ENCODE measurements at places on chromosomes 6 and 20.

- DNase-seq = no peak
Measured at GRCh38 chr6:127851197-127851596, 49.7 kb downstream of the THEMIS start.

DNA sequence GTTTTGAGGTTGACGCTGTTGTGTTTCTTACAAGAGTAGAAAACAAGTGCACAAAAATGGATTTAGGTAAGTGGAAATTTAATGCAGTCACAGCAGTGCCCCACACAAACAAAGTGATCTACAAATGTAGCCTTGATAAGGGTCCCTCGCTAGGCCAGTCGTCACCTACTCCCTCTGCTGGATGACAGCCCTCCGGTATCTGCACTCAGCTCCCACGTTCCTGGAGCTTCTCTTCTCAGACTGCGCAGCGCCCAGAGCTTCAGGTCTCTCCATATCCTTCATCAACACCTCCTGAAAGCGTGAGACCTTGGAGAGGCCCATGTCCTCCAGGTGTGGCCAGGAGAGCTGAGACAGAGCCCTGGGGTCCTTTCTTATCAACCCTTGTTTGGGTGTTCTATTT is 58.3 kb upstream of the MAP3K4 start:
- no peak for DNase-seq

- DNase-seq = no peak
Measured at GRCh38 chr20:62776692-62777527, 19.4 kb upstream of the MRGBP start.

DNA sequence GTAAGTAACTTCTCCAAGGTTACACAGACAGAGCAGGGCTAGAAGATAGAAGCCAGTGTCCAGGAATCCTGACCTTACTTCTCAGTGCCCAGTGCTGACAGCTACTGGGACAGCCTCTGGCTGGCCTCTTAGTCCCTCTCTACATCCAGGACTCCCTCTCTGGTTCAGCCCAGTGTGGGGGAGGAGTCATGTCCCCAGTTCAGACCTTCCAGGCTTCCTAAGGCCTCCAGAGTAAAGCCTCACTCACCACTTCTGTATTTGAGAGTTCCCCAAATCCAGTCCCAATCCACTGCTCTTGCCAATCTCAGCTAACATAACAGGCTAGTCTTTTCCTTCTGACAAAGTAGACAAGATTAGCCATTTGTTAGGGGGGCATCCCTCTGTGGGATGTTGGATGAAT is 36.9 kb upstream of the EPB41L1 start:
- DNase-seq = no peak

GRCh38 chr6:52909531-52909930 is at the start of gene GSTA3:
Gene GSTA3, minus strand, starts transcription at chr6:52909698. Its CDS starts 3,864 bp downstream, at chr6:52905834.
- DNase-seq = no peak

GRCh38 chr6:91075244-91075976 is 488.5 kb upstream of the MAP3K7 start:
- DNase-seq = no peak

GRCh38 chr20:24851346-24852019 is 97.6 kb upstream of the CST7 start:
- DNase-seq = no peak

DNA sequence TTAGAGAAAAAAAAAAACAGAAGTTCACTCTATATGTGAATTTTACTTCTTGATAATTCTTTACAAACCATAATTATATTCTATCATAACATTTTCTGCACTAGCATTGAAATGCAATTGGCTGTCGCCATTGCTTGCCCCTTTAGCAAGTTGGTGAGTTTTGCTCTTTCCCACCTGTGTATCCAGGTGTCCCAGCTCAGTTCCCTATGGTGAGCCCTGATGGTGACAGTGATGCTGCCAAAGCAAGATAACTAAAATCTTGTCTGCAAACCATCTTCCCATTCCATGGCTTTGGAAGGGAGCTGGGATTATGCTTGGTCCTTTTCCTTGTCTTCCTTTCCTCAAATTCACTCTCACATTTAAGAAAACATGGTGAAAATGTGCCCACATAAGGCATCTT is 429.6 kb downstream of the NKAIN2 start:
- DNase-seq = no peak

DNA sequence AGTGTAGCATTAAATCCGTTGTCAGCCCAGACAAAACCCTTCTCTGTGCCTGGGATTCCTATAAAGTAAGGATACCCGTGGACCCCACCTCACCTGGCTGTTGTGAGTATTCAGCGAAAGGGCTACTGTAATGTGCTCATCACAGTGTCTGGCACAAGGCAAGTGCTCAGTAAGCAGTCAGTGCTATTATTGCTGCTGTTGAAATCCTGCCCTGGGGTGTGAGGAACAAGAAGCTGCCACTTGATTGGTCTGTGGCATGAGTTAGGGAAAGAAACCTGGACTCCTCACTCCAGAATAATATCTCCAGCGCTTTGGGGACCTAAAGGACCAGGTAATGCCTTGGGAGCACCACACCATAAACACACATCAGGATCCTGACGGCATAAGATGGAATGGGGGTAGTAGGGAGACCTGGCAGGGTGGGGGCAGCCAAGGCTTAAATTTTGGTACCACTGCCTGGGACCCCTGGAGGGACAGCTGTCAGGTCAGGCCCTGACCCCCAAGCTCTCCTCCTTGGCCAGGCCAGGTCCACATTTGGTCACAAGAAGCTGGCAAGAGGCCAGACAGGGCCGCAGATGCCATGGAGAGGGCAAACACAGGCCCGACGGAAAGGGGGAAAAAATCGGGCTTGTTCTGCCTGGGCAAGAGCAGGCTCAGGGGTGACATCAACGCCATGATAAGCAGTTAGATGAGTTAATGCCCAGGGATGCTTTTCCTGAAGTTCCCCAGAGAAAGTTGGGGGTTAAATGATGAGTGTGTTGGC is 66.5 kb downstream of the MRPL14 start:
- DNase-seq = no peak

DNA sequence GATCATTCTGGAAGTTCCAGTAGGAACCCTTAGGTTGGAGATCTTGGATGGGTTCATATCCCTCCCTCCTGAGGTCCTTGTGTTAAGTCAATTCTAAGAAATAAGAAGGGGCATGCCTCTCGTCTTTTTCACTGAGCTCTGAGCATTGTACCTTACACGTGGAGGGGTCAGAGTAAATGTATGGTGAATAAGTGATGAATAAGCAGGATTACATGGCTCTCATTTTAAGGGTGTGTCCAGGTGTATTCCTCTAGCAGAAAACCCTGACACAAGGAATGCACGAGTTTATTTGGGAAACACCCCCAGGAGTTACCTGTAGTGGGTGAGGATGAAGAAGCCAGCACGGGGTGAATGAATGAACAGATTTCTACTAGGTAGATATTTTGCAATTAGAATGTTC is 400.2 kb downstream of the KIF16B start:
- DNase-seq = no peak

DNA sequence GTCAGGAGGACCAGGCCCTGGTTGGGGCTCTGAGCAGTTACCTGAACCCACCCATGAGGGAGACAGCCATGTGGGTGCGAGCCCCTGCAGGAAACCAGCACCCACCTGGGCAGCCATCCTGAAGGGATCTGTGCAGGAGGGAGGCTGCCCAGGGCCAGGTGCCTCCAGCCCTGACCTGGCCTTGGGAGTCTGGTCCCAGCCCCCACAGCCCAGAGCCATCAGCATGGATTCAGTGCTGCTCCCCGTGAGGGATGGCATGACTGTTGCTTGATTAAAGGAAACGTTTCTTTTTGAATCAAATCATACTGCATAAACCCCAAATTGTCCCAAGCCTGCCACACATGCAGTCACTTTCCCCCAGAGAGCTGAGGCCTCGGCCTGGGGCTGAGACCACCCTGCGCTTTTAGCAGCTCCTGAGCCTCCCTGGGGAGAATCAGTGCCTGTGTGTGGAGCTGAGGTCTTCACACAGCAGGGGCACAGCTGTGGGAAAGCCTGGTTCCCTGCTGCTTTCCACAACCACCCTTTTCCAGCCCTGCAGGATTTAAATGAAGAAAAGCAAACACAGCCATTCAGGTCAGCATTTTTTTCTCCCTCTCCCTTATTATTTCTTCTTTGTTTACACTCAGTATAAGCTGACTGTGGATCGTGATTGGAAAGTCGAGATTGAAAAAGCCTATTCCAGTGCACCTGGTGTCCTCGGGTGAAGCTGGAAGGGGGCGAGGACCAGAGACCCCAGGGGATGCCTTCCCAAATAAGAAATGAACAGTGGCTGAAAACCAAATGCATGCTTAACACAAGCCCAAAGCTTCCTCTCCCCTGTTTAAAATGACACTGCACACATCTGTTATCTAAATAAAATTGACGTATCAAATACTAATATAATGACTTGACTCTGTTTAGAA is 283.9 kb downstream of the SMOC2 start:
- DNase-seq = no peak

DNA sequence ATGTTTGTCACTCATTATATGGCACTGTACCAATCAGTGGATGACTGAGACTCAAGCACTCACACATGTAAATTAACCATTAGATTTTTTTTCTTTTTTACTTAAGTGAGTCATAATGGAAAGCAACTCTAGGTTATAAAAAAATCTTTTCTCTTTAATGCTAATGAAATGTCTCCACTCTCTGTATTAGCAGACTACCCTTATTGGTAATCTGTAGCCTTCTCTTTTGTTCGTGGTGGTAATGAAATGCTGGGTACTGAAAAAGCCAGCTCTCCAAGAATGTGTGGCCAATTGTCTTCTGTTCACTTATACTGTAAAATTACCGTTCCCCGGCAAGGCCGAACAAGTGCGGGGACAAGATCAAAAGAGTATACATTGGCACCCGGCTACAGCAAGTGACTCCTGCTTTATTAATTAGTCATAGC is 69.0 kb downstream of the AFG1L start:
- DNase-seq = no peak

DNA sequence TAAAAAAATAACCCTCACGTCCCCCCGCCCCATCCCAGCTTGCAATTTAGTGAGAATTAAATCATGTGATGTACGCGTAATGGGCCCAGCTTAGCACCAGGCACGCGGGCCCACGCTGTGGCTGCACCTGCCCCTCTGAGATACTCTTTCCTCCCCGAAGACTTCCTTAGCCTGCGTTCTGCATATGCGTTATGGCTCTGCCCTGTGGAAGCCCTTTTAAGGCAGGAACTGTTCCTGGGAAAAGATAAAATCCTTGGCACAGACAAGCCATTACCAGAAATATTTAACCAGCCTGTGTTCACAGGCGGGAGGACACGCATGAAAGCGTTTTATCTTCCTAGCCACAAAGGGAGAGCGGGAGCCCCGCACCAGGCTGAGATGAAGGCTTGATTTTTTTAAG is 311.0 kb downstream of the LRFN2 start:
- no peak for DNase-seq

DNA sequence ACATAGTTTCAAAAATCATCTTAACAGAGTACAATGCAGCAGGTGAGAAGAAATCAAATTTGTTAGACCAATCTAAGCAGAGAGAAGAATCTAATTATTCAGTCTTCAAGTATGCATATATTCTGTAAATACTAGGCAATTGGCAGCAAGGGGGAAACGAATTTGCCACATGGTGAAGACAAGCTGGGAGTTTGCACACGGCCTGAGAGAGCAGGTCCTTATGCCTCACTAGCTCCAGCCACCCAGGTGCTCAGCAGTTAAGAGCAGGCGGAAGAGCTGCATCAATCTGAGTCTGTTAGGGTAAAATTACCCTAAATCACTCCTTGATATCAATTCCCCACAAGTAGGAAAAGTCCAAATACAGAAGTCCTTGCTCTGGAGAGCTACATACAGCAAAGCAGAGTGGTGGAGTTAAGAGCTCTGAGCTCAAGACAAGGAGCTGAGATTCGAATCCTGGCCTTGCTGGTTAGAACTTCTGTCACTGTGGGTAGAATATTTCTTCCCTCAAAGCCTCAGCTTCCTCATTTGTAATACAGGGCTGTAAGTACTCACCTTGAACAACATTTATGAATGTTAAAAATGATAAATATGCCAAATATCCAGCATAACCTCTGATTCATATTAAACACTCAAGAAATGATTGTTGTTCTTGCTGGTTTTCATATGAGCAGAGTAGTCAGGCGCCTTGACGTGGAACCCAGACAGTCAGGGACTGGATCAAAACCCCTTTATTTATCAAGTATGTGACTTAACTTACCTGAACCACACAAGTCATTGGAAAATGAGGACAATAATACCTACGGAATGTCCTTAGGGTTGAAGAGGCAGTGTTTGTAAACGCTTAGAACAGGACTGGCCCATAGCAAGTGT is 444.2 kb downstream of the CDH26 start:
- DNase-seq = no peak

DNA sequence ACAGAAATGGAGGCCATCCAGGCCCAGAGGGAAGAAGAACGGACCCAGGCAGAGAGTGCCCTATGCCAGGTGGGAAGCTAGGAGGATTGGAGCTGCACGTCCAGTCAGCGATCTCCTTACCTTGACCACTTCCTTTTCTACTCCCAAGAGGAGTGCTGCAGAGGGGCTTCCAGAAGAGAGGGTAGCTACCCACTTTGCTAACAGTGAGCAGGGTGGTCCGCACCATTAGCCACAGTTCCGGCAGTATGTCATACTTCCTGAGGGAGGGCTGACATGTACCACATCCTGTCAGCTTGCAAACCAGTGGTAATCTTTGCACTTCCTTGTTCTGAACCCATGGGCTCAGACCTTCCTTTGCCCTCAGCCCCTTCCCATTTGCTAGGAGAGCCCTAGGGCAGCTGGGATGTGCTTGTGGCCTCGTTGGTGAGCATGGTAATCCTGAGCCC is 35.4 kb downstream of the CEP250 start:
- no peak for DNase-seq

DNA sequence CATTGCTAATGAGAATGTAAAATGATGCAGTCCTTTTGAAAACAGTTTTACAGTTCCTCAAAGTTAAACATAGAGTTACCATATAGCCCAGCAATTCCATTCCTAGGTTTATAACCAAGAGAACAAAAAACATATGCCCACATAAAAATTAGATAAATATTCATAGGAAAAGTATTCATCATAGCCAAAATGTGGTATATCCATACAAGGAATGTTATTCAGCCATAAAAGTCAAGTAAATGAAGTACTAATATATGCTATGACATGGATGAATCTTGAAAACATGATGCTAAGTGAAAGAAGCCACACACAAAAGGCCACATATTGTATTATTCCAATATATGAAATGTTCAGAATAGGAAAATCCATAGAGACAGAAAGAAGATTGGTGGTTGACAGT is 158.0 kb upstream of the CARMIL1 start:
- no peak for DNase-seq

DNA sequence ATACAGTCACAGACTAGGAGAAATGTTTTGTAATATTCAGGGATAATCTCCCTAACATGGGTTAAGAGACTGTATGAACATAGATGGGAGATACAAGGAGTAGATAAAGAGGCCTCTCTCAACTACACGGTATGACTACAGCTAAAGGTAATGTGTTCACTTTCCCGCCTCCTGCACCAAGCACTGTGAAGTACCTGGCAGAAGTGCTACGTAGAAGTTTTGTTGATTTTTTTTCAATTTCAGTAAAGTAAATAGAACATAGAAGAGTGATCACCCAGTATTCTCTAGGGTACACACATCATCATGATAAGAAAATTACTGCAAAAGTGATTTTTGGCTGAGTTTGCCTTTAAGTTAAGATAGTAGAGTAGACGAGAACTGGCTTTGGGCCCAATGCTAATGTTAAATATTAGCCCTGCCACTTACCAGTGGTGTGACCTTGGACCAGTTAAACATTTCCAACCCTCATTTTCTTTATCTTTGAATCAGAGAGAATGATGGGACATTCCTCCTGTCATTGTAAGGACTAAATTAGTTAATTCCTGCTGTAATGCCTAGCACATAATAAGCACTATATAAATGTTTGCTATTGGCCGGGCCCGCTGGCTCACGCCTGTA is 183.6 kb downstream of the COL9A1 start:
- DNase-seq = no peak

Measured in heart right ventricle (tissue), 16 donors.